HL-60 (cell line): ENCODE measurements at places on chromosomes 4 and X.

GRCh38 chrX:13520351-13520750 lies 49.0 kb upstream of the EGFL6 start:
- no peak for DNase-seq

- DNase-seq: no peak
Observed at GRCh38 chrX:6748595-6748994, 213.7 kb upstream of the VCX3A start.

GRCh38 chrX:152632445-152633097 lies 5.1 kb upstream of the GABRQ start:
- DNase-seq: no peak

DNA sequence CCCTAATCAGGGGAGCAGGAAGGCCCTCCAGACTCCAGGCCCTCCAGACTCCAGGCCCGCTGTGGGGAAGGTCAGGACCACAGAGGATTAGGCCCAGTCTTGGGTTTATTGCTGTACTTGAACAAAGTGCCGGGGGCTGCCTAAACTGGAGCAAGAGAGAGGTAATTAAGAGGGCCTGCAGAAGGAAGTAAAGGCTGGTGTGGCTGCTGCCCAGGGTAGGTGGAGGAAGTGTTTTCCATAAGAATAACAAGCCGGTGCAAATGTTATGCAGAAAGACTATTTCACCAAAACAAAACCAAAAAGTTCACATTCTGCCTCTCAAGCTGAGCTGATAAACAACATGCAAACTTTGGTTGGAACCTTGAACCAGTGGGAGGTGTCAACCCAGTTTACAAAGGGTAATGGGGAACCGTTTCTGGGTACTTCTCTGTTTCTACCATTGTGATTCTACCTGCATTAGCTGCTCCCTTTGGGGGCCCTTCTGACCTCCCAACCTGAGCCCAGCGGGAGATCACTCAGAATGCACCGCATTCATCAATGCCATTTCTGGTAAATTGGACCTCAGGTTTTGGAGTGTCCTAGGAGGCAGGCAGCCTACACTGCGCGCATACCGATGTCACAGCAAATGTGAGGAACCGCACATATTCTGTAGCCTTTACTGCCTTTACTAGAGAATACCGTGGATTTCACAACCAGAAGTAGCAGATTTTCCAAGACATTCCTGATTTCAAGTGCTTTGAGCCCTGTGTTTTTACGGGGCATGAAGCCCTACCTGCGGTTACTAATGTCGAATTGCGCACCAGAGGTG lies 59.7 kb upstream of the BCOR start:
- no peak for DNase-seq

DNA sequence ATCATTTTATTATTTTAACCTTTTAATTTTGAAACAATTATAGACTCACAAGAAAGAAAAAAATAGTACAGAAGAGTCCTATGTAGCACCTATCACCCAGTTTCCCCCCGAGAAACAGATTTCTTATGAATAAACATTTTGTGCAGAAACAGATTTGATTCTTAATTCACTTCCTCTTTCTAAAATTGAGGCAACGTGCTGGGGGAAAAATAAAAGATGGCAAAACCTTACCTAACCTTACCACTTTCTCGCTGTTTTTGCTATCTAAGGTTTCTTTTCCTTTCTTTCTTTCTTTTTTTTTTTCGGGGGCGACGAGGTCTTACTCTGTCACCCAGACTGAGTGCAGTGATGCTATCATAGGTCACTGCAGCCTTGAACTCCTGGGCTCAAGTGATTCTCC lies 4.3 kb upstream of the CLNK start:
- DNase-seq: no peak

DNA sequence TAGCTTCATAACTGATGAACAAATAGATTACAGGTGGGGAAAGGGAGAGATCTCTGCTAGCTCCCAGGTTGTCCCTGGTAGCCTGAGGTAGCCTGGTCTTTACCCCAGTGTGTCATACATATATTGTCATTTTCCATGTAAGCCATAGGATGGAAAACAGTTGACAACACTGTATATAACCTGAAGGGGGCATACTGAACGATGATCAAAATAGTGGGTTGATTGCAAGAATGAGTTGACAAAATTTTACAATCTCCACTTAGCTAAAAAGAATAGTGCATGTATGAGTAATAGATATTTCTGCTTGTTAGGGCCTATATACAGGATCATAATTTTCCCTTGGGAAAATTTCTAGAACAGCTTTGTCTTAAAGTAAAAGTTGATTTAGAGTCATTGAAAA lies 304.1 kb upstream of the HAND2 start:
- no peak for DNase-seq
